Peyer's patch (tissue), 4 donors: ENCODE measurements at places on chromosomes 7 and 10. TPM values are rescaled to one million over a fixed set of nuclear protein-coding genes. Genes with fewer than 3 reads are reported as not detected.

- no peaks in the 10 kb centered on the region for H3K27me3 ChIP-seq
- H3K4me1 ChIP-seq = no peaks in the 10 kb centered on the region
- H3K4me3 ChIP-seq = no peak overlapping the region
- no peak for DNase-seq
- H3K36me3 ChIP-seq = no peaks in the 10 kb centered on the region
Observed at GRCh38 chr7:137454246-137454724, 110.8 kb upstream of the PTN start.

GRCh38 chr10:95480102-95480900 lies 80.9 kb downstream of the SORBS1 start:
- peaks cover 3% of the 10 kb centered on the region for H3K4me1 ChIP-seq
- H3K27me3 ChIP-seq = no peaks in the 10 kb centered on the region
- H3K27ac ChIP-seq = peak overlapping the region; percentile 53
- no peak overlapping the region for H3K4me3 ChIP-seq
- no peaks in the 10 kb centered on the region for H3K36me3 ChIP-seq

DNA sequence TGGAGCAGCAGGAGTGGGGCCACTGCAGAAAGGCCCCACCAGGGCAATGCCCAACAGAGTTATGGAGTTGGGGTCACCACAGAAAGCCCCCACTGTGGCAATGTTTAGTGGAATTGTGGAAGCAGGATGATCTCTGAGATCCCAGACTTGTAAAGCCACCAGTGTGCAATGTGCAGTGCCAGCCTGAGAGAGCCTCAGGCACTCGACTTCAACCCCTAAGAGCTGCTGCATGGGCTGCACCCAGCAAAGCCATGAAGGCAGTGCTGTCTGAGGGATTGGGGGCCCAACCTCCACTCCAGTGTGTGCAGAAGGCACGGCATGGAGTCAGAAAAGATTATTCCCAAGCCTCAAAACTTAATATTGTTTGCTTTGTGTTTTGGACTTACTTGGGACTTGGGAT lies 20.4 kb downstream of the SAMD9 start:
- DNase-seq = no peak
- H3K4me1 ChIP-seq = no peaks in the 10 kb centered on the region
- no peak overlapping the region for H3K27ac ChIP-seq
- H3K27me3 ChIP-seq = no peaks in the 10 kb centered on the region
- no peak overlapping the region for H3K4me3 ChIP-seq
- no peaks in the 10 kb centered on the region for H3K36me3 ChIP-seq

- H3K4me3 ChIP-seq = no peak overlapping the region
- H3K27ac ChIP-seq = no peak overlapping the region
- no peaks in the 10 kb centered on the region for H3K36me3 ChIP-seq
- H3K27me3 ChIP-seq = no peaks in the 10 kb centered on the region
- DNase-seq = no peak
- no peaks in the 10 kb centered on the region for H3K4me1 ChIP-seq
Observed at GRCh38 chr7:5766321-5766761, 15.1 kb downstream of the RNF216 start.

- no peak overlapping the region for H3K27ac ChIP-seq
- DNase-seq = no peak
- no peaks in the 10 kb centered on the region for H3K27me3 ChIP-seq
- no peaks in the 10 kb centered on the region for H3K4me1 ChIP-seq
- H3K36me3 ChIP-seq = no peaks in the 10 kb centered on the region
Observed at GRCh38 chr10:71269301-71270288, 49.5 kb upstream of the SLC29A3 start.

GRCh38 chr7:23467291-23467805 lies 2.9 kb downstream of the IGF2BP3 start:
- no peaks in the 10 kb centered on the region for H3K36me3 ChIP-seq
- H3K27me3 ChIP-seq = no peaks in the 10 kb centered on the region
- H3K4me3 ChIP-seq = no peak overlapping the region
- no peak for DNase-seq

- H3K4me3 ChIP-seq = no peak overlapping the region
- no peaks in the 10 kb centered on the region for H3K36me3 ChIP-seq
- no peak overlapping the region for H3K27ac ChIP-seq
Observed at GRCh38 chr7:157596881-157597280, 260.1 kb downstream of the DNAJB6 start.

DNA sequence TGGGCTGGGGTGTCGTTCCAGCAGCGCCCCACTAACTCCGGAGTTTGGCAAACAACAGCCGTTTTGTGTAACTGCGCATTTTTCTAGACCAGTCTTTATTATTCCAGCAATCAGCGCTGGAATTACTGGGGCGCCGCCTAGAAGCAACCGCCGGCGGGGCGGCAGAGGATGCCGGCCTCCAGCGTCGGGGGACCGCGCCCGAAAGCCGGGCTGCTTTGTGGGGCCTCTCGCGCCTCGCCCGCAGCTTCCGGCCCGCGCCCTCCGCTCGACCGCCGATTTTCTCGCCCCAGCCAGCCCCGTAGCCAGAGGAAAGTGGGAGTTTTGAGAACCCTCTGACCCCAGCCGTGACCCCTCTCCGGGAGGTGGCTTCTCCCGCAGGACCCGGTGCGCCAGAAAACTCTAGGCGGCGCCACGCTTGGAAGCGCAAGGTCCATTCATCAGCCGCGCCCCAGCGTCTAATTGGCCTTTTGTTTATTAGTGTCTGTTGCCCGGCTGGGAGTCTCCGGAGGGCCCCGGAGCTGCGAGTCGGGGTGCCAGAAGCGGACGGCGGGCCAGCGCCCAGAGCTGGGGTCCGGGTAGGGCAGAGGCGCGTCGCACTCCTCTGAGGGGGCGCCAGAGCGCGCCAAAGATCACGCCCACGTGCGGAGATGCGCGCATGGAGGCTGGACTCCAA lies 10.7 kb downstream of the EMX2 start:
- H3K4me1 ChIP-seq = peaks cover 12% of the 10 kb centered on the region
- no peaks in the 10 kb centered on the region for H3K36me3 ChIP-seq
- DNase-seq = no peak
- peaks cover 49% of the 10 kb centered on the region for H3K27me3 ChIP-seq

DNA sequence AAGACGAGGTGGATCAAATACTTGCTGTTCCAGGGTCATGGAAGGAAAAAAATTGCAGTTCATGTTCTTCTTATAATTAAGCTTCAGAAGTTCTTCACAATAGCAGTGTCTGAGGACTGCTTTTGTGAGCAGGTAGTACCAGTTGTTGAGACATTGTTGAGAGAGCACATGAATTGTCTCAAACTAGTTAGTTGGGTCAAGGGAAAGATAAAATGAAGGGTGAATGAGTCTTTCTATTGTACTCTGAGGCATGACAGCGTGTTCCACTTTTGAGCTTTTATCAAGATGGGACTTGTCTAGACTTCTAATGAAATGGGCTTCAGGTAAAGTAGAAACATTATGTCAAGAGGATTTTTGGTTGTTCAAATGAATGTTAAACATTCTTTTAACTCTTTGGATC lies 26.0 kb downstream of the KAT6B start:
- no peaks in the 10 kb centered on the region for H3K36me3 ChIP-seq
- peaks cover 26% of the 10 kb centered on the region for H3K4me1 ChIP-seq
- H3K27me3 ChIP-seq = no peaks in the 10 kb centered on the region

DNA sequence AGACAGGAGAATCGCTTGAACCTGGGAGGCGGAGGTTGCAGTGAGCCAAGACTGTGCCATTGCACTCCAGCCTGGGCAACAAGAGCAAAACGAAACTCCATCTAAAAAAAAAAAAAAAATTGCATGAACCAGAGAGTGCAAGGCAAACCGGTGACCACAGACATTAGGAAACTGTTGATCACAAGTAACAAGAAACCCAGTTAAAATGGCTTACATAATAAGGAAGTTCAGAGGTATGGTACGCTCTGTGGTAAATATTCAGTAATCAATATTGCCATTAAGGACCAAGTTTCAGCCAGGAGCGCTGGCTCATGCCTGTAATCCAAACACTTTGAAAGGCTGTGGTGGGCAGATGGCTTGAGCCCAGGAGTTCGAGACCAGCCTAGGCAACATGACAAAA lies 9.2 kb upstream of the NT5C2 start:
- H3K27ac ChIP-seq = no peak overlapping the region
- no peak for DNase-seq
- no peaks in the 10 kb centered on the region for H3K4me1 ChIP-seq
- H3K4me3 ChIP-seq = no peak overlapping the region
- no peaks in the 10 kb centered on the region for H3K27me3 ChIP-seq
- H3K36me3 ChIP-seq = no peaks in the 10 kb centered on the region

DNA sequence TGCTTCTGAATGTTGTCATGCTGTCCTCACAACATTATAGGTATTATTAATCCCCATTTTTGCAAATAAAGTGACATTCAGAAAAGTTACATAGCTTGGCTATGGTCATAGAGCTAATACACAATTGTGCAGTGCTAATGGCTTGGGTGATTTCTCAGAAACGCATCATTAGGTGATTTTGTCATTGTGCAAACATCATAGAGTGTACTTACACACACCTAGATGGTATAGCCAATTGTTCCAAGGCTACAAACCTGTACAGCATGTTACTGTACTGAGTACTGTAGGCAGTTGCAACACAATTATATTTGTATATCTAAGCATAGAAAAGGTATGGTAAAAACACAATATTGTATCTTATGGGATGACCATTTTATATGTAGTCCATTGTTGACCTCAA lies 91.0 kb downstream of the BTAF1 start:
- H3K36me3 ChIP-seq = no peaks in the 10 kb centered on the region
- H3K4me1 ChIP-seq = no peaks in the 10 kb centered on the region
- no peak overlapping the region for H3K4me3 ChIP-seq
- H3K27me3 ChIP-seq = no peaks in the 10 kb centered on the region
- DNase-seq = no peak

GRCh38 chr7:154330318-154330717 lies 278.1 kb downstream of the DPP6 start:
- no peak for DNase-seq
- no peaks in the 10 kb centered on the region for H3K36me3 ChIP-seq
- no peaks in the 10 kb centered on the region for H3K27me3 ChIP-seq
- H3K4me3 ChIP-seq = no peak overlapping the region

GRCh38 chr10:15211464-15211979 lies 43.0 kb upstream of the NMT2 start:
- no peaks in the 10 kb centered on the region for H3K36me3 ChIP-seq
- H3K4me3 ChIP-seq = no peak overlapping the region
- no peak for DNase-seq
- H3K27me3 ChIP-seq = no peaks in the 10 kb centered on the region

DNA sequence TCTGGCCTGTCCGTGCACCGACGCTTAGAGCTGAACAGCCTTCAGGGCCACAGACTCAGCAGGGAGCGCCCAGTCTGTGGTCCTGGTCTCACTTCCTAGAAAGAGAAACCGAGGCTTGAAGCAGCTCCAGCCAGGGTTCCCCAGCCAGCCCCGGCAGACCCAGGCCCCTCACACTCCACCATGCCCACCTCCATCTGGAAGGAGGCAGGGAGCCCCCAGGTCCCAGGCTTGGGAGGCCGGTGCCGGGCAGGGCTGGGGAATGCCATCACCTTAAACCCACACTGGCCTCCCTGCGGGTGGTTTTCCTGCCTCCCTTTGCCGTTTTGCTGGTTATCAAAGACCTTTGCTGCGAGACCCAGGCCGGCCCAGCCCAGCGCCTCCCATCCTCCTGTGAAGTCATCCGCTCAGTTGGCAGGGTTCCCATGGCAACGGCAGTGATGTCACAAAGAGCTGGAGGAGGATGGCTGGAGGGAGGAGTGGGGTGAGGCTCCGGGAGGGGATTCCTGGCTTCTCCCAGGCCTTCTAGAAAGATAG lies 24.0 kb downstream of the ELFN1 start:
- H3K27me3 ChIP-seq = no peaks in the 10 kb centered on the region
- no peak for DNase-seq
- H3K27ac ChIP-seq = no peak overlapping the region
- H3K4me3 ChIP-seq = no peak overlapping the region

DNA sequence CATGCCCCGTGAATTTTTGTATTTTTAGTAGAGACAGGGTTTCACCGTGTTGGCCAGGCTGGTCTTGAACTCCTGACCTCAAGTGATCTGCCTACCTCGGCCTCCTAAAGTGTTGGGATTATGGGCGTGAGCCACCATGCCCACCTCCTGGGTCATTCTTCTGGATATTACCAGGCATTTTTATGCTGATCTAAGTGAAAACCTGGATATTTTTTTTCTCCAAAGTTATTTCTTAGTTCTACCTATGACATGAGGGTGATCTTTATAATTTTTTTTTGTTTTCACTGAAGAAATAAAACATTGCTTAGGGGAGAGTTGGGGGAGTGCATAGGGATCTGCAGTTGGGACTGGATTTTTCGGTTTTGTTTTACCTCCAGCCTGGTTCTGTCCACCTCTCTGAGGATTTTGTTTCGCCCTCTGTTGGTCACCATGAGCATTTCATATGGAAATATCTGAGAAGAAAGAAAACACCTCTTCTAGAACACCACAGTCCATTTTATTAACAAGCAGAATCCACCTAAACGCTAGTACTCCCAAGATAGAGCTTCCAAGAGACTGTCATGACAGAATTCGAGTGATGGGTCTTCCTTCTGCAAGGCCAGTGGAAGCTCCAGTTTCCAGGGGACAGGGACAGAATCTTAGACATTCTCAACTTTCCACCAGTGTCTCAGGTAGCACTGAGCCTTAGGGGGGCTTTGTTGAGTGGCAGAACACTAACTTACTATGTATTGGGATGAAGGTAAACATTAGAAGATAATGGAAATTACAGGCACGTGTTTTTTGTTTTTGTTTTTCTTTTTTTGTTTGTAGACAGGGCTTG lies 33.4 kb upstream of the AFAP1L2 start:
- no peak overlapping the region for H3K27ac ChIP-seq
- DNase-seq = no peak
- H3K36me3 ChIP-seq = peaks cover 69% of the 10 kb centered on the region

- H3K27me3 ChIP-seq = no peaks in the 10 kb centered on the region
- H3K4me1 ChIP-seq = no peaks in the 10 kb centered on the region
- no peak overlapping the region for H3K27ac ChIP-seq
Observed at GRCh38 chr10:88254091-88254490, 329.0 kb downstream of the RNLS start.

DNA sequence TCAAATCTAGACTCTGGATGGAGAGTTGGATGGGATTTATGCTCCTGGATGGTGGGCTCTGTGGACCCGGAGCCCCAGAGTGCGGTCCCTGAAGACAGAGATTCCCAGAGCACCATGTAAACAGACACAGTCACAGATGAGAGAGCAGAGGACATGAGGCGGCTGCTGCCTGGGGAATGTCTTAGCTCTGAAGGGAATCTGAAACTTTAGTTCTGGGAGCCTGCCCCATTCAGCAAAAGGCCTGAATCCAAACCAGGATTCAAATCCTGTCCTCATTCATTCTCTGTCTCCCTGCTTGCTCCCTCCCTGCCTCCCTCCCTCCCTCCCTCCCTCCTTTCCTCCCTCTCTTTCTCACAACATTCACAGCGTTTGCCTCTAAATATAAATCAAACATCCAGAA lies 49.5 kb upstream of the CALD1 start:
- DNase-seq = no peak
- H3K27me3 ChIP-seq = no peaks in the 10 kb centered on the region
- peak overlapping the region; percentile 55 for H3K27ac ChIP-seq
- no peaks in the 10 kb centered on the region for H3K4me1 ChIP-seq
- H3K4me3 ChIP-seq = no peak overlapping the region
- no peaks in the 10 kb centered on the region for H3K36me3 ChIP-seq

- H3K27me3 ChIP-seq = no peaks in the 10 kb centered on the region
- no peak overlapping the region for H3K27ac ChIP-seq
- H3K36me3 ChIP-seq = no peaks in the 10 kb centered on the region
- no peak for DNase-seq
- H3K4me1 ChIP-seq = no peaks in the 10 kb centered on the region
Observed at GRCh38 chr10:95845411-95845810, 62.4 kb upstream of the CC2D2B start.

Gene PNLIPRP2
- 161 TPM for total RNA-seq

Gene SMO
- 1.8 TPM for total RNA-seq

Gene SPDYE3
- not detected for total RNA-seq

Gene TYW1B
- total RNA-seq = 50.3 TPM

Gene APBB1IP
- total RNA-seq = 3.3 TPM

Gene H2BK1
- total RNA-seq = not detected
